Fibroblast of skin of right quadriceps (primary cell): ENCODE measurements at places on chromosomes 6 and 20.

DNA sequence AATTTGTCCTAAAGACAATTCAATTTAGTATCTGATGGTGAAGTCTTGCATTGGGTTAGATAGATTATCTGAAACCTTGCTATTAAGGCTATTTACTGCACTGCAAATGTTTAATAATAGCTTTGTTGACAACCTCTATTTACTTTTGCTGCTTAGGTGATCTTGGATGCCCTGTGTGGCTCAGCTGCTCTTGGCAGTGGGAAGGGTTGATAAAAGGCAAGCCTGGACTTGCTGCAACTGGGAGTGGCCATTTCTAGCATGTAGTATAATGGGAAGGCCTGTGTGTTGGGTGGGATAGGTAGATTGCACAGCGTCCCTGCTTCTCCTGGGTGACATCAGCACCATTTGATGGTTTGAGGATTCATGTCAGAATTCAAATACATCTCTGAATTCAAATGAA, 49.1 kb downstream of the ARMC2 start:
- DNase-seq, result no peak

DNA sequence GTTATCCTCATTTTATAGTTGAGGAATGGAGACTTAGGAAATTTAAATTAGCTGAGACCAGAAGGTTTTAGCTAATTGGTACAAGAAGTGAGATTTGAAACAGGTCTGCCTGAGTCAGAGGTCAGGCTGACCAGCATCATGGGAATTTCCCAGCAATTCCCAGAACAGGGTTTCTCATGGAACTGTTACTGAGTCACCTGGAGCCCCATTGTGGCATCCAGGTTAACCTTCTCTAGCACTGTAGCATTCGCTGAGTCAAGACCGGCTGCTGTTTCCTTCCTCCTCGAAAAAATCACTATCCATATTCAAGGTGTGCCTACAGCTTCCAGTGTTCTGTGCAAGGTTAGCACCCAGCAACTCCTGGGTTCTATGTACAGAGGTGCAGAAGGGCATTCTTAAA, 238.0 kb upstream of the MAN1A1 start:
- peak; percentile 4 for DNase-seq

- no peak for DNase-seq
Observed at GRCh38 chr6:16854986-16855385, 93.7 kb upstream of the ATXN1 start.

GRCh38 chr6:3568396-3569082, 111.7 kb upstream of the SLC22A23 start:
- no peak for DNase-seq

- peak; percentile 86 for DNase-seq
Observed at GRCh38 chr6:130421585-130421984, 55.8 kb downstream of the TMEM200A start.

DNA sequence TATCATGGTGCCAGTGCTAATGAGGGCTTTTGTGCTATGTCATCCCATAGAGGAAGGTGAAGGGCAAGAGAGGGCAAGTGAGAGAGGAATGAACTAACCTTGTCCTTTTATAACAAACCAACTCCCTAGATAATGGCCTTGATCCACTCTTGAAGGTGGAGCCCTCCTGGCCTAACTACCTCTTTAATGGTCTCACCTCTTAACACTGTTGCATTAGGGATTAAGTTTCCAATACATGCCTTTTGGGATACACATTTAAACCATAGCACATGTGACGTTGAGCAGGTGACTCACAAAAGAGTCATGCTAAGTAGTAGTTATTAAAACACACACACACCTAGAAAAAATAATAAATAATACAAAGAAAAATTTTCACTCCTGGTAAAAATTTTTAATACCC, 36.9 kb downstream of the CCN2 start:
- DNase-seq, result peak; percentile 20

- DNase-seq, result no peak
Observed at GRCh38 chr6:169906004-169906687, 154.7 kb downstream of the ERMARD start.

DNA sequence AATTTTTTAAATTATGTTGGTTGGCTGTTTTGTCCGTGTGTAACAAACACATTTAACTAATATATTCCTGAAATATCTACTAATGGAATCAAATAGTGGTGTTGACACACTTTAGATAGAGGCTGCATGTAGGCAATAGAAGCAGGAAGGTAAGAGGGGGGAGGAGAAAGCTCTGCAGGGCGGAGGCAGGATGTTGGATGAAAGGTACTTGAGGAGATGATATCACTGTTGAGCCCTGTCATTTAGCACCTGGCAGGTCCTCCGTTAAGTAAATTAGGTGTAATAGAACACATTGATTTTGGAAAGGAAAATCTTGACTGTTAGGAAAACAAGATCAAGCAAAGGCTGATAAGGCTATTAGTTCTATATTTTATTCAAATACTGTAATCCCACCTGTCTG, 618.7 kb downstream of the PKHD1 start:
- no peak for DNase-seq

DNA sequence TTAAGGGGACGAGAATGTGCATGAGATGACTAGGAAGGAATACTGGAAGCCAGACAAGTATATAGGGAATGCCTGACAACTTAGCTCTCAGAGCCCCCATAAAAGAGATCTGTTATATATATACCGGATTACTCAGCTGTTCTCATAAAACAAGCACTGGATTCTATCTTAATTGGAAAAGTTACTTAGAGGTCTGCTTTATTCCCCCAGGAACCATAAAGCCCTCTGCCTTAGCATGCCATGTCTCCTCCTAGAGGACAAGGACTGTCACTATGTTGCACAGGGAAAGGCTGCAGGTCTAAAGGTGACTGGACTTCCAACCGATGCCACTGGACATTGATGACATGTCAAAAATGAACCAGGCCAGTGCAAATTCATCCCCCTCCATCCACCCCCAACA, 6.4 kb downstream of the EXOC2 start:
- peak; percentile 69 for DNase-seq

- peak; percentile 37 for DNase-seq
Observed at GRCh38 chr6:131917318-131917717, 33.9 kb downstream of the CCN2 start.

DNA sequence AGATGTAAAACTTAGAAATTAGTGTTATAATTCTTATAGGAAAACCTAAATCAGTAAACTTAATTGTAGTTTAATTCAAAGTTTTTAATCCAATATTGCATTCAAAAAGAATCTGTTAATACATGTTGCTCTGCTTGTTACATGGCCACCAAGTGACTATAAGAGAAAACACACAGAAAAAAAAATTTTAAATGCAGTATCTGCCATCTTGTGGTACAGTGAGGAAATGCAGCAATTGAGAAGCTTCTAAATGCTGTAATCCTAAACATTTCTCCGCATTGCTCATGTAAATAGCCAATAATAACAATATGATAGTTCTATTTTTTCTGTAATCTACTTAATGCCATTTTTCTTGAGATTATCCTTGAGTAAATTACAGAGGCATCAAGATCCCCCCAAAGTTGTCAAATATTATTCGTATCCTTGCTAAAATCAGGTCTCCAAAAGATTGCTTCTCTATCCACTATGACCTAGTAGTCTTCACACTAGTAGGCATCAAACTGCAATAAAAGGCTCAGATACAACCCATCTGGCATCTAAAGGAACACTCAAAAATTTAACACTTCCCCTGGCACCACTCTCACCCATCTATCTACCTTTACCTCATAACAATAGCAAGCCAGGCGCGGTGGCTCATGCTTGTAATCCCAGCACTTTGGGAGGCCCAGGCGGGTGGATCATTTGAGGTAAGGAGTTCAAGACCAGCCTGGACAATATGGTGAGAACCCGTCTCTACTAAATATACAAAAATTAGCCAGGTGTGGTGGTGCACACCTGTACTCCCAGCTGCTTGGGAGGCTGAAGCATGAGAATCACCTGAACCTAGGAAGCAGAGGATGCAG, 34.6 kb downstream of the HDAC2 start:
- peak; percentile 74 for DNase-seq

DNA sequence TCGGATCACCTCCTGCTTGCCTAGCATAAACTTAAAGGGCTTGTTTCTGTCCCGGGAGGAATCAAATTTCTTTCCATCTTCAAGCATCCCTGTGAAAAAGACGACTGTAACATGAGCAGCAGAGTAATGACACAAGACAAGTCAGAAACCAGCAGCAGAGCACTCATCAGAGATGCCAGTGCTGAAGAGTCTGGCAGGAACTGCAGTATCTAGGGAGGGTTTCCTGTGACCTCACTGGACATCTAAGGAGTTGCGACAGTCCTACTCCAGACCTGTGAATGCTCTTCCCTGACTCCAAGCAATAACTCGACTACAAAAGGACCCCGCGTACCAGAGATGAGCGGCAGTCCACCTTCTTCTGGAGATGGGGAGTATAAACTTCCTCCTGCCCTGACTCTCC, 17.3 kb downstream of the FKBP1A start:
- DNase-seq, result peak; percentile 73

DNA sequence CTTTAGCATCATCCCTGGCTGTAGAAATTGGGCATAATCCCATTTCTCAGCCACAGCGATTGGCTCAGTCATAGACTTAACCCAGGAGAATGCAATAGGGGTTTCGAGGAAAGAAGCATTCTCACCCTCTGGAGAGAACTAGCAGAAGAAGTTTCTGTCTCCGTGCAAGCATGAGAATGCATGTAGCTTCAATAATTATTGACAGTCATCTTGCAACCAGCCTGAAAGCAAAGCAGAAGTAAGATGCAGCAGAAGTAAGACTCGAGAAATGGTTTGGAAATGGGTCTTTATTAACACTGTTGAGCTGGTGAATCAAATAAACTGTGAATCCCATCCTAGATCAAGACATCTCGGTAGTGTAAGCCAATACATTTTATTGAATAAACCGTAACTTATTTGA, 828.8 kb upstream of the GJE1 start:
- no peak for DNase-seq

DNA sequence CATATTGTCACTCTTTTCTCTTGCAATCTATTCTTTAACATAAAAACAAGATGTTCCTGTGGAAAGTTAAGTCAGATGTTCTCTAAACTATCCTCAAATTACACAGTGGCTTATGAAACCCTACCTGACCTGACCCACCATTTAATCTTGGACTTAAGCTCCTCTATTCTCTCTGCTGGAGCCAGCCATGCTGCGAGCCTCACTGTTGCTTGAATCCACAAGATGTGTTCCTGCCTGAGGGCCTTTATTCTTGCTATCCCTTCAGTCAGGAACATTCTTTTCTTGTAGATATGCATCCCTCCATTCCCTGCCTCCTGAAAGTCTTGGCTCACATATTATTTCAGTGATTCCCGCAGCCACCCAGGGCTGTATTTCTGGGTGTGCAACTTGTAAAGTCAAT, 283.2 kb downstream of the EPHA7 start:
- no peak for DNase-seq

GRCh38 chr6:115976321-115976870, 84.3 kb downstream of the FRK start:
- DNase-seq, result no peak

- no peak for DNase-seq
Observed at GRCh38 chr20:1868856-1869255, 26.4 kb upstream of the SIRPA start.

GRCh38 chr20:53599044-53599362, 5.4 kb upstream of the ZNF217 start:
- DNase-seq, result no peak

- no peak for DNase-seq
Observed at GRCh38 chr20:22841846-22842245, 193.3 kb upstream of the SSTR4 start.

DNA sequence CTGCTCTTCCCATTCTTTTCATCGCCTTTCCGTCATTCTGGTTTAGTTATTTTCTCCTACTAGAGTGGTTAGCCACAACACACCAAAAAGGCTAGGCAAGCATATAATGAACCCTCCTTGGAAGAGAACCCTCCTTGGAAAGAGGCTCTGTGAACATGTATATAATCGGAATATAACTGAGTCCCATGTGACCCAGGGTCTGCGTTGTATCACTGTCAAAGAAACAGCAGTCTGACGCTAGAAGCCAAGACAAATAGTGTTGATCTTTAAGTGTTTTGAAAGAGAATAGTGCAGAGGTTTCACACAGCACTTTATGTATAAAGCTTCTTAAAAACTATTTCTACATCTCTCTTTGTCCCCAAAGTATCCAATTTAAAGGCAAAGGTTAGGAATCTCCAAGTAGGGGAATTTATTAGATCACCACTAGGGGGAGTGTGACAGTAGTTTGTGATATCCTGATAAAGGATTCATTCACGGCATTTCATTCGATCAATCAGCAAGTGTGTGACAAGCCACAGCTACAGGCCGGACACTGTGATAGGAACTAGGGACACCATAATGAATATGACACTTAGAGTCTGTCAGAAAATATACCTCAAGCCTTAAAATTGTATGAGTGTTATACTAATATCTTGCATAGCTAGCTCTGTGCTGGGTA, 395.3 kb downstream of the CD109 start:
- DNase-seq, result peak; percentile 51
